ENCODE measurements at places on chromosomes 5 and 9.

DNA sequence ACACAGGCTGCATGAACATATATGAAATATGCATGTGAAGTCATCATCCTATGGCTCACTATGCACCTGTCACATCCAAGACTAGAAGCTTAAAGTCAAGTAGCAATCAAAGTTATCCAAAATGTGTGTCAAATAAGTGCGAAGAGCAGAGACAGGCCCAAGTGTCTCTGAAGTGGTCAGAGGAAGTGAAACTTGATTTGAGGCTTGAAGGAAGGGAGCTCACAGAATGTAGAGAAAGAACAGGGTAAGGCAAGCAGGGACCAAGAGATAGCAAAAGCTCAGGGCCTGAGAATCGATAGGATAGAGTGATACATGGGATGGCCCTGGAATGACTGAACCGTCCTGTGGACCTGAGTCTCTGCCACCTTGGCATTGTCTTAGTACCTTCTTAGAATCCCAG lies 274.3 kb upstream of the TRPC7 start:
- DNase-seq = no peak

GRCh38 chr9:79662537-79662956 lies 90.8 kb downstream of the TLE4 start:
- DNase-seq = no peak

GRCh38 chr9:115063058-115063845 lies 54.7 kb downstream of the TNC start:
- no peak for DNase-seq

GRCh38 chr9:18728642-18729041 lies 254.7 kb downstream of the ADAMTSL1 start:
- no peak for DNase-seq

DNA sequence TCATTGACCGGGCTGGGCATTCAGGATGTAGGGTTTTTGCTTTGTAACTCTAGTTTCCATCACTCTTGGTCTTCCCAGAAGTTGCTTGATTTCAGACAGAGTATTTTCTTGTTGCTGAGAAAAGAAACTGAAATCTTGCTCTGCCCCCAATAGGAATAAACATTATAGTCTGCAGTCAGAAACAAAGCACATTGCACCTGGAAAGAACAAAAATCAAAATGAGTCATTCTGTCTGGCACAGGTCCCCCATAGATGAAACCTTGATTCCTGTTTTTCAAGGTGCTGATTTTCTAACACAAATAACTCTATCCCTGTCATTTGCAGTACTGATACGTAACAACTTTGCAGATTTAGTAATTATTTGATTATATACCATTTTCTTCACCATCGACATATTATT lies 232.1 kb downstream of the FBXO4 start:
- DNase-seq = no peak

DNA sequence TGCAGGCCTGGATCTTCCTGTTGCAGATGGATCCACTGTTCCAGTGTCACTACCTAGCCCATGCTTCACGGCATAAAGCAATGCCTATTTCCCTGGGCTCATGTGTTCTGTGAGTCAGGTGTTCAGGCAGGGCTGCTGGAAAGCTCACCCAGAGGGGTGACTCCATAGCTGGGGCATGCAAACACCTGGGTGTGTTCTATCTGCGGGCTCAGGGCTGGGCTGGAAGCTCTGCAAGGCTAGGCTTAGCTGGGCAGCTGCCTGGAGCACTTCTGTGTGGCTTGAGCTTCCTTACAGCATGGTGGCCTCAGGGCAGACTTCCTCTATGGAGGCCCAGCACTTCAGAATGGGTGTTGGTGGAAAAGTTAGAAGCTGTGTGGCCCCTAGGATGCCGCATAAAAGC lies 139.9 kb downstream of the GADD45G start:
- no peak for DNase-seq

GRCh38 chr5:82820188-82820587 lies 257.0 kb downstream of the TMEM167A start:
- no peak for DNase-seq

GRCh38 chr9:85742597-85742936 lies 813 bp upstream of the AGTPBP1 start:
- no peak for DNase-seq

GRCh38 chr5:109826426-109826825 lies 136.7 kb downstream of the MAN2A1 start:
- DNase-seq = no peak

DNA sequence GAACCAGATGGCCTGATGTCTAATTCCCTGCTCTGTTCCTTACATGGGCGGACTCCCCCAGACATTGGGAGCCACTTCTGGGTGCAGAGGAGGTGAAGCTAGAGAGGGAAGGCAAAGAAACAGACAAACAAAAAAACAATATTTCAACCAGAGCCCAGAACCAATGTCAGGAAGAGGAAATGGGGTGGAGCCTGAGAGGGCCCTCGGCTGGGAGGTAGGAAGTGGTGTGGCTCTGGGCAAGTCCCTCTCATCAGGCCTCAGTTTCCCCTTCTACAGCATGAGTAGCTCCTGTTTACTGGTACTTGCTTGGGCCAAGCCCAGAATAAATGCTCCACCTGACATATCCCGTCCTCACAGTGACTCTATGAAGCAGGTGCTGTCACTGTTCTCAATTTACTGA lies 11.1 kb downstream of the SH2D3C start:
- no peak for DNase-seq

GRCh38 chr5:137521246-137521645 lies 22.1 kb upstream of the SPOCK1 start:
- DNase-seq = no peak

GRCh38 chr5:134586866-134587524 lies 45.6 kb downstream of the SAR1B start:
- DNase-seq = peak; percentile 95

DNA sequence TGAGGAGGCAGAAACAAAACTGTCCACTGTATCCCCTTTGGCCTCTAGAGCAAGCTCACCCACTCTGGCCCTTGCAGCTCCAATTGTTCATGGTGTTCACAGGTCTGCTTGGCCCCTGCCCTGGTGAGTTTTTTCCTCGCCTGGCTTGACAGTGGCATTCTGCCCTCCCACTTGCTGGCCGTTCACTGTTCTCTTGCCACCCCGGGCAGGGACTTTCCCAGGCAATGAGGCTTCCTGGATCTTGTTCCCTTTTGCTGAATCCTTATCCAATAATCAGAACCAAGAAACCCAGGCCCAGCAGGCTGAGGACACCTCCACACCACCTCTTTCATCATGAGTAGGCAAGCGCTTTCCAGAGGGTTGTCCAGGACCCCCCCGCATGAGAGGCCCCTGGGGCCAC lies 31.2 kb downstream of the ZNF618 start:
- no peak for DNase-seq

GRCh38 chr5:54403885-54404416 lies 51.5 kb upstream of the HSPB3 start:
- no peak for DNase-seq

GRCh38 chr5:172509405-172509781 lies 55.1 kb upstream of the SH3PXD2B start:
- no peak for DNase-seq

- no peak for DNase-seq
Measured at GRCh38 chr5:55896663-55897062, 45.5 kb downstream of the IL31RA start.
